ENCODE measurements at places on chromosomes 5 and 9.

- DNase-seq, result no peak
Measured at GRCh38 chr9:116817762-116818161, 130.7 kb downstream of the TRIM32 start.

DNA sequence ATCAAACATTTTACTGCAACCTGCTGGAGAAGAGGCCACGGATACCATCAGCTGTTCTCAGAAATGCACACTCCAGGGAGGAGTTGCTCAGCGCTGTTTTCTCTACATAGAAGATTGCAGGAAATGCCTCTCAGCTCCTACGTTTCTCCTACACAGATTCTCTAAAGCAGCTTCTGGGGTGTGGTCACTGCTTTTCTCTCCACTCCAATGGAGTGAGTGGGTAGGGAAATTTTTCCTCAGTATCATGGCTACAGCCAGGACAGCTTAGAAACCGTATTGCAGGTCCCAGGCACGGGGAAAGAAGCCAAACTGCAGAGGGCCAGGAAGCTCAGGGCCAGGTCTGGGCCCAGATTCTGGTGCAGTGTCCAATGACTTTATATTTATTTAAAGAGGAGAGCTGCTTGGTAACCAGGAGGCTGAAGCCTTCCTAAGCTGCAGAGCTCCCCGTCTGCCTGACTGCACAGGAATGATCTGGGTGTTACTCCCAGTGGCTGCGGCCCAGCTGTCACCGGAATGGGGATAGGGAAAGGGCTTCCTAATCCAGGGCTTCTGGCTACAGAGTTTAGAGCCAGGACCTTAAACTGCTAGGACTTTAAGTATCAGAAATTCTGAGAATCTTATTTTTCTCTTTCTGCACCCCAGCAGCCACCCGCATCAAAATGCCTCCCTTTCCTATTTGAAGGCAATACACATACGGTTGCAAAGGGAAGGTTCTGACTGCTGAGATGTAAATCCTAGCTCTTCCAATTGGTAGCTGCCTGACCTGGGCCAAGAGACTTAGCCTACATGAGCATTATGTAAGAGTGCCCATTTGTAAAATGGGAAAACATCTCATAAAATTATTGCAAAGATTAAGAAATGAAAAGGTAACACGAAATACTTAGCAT is 1.4 kb upstream of the SPTAN1 start:
- no peak for DNase-seq

DNA sequence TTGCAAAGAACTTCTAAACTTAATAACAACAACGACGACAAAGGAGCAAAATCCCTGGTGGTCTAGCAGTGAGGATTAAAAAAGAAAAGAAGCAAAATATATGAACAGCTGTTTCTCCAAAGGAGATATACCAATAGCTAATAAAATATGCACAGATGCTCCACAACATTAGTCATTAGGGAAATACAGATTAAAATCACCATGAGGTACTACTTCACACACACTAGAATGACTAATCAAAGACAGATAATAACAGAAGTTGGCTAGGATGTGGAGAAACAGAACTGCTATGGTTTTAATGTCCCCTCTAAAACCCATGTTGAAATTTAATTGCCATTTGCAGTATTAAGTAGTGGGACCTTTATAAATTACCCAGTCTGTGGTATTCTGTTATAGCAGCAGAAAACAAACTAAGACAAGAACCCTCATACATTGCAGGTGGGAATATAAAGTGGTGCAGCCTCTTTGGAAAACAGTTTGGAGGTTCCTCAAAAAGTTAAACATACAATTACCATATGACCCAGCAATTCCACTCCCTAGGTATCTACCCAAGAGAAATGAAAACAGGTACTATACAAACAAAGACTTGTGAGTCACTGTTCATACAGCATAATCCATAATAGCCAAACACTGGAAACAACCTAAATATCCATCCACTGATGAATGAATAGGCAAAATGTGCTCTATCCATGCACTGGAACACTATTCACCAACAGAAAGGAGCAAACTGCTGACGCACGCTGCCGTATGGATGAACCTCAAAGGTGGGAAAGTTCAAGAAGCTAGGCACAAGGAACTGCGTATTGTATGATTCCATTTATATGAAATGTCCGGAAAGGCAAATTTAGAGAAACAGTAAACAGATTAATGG is 11.4 kb upstream of the DUSP1 start:
- DNase-seq, result no peak

DNA sequence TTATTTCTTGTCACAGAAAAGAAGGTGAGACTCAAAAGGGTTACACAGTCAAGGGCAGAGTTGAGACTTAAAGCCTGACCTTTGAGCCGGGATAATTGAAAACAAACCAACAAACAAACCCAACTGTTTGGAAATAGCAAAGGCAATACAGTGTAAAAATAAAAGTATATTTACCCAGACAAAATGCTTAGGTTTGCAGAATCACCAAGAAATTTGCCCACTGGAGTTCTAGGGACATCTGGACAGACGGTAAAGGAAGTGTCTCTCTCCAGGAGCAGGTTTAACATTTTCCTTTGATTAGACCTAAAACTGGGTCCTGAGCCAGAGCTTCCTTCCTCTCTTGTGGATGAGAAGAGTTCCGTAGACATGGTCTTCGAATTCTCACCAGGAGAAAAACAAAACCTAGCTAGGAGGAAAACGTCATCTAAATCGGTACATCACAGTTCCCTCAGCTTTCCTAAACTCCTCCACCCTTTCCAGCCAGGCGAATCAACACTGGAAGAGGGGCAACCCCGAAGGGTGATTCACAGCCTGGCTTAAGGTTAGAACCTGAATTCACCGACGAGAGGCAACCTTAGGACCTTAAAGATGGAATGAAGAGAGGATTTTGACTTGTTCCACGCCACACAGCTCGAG is 673 bp downstream of the CDC25C start:
- no peak for DNase-seq

DNA sequence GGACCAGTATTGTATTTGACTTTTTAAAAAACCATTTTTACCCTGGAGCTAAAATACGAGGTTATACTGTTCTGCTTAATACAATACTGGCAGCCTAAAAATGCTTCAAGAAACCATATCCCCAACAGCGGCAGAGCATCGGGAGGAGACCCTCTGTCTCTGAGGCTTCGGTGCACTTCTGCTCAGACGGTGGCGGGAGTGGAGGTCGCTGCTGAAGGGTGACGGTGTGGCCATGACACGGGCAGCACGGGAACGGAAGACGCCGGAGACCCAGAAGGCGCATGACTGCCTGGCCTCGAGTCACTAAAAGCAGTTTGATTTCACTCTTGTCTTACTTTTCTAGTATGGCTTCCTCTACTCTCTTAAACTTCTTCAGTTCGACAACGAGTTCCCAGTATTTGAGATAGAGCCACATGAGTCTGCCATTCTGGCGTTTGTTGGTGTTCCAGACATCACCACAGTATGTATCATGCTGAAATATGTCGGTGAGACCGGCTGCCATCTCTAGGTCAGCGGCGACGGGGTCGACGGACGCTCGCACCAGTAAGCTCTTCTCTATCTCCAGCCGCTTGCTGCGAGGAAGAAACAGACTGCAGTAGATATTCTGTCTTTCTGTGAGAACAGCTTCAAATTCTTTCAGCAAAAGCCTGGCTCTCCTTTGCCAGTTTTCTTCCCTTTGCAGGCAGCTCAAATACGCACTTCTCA is 12.8 kb downstream of the CCDC127 start:
- DNase-seq, result no peak

DNA sequence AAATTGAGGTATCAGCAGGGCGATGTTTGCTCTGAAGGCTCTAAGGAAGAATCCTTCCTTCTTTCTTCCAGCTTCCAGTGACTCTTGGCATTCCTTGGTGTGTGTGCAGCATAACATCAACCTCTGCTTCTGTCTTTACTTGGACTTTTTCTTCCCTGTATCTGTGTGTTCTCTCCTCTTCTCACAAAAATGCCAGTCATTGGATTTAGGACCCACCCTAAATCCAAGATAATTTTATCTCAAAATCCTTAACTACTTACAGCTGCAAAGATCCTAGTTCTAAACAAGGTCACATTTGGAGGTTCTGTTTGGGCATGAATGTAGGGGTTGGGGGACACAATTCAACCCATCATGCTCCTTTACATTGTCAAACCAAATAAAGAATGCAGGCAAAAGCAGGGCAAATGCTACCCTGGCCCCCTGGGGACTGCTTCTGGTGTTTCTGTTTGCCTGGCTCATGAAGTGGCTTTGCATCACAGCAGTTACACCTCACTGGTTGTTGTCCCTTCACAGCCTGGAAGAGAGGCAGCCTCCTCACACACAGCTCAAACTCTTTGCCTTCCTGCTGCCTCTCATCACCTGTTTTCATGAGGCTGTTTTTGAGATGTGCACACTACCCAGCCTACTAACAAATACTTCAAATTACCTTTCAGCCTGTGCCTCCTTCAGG is 64.8 kb upstream of the PLCXD3 start:
- no peak for DNase-seq

DNA sequence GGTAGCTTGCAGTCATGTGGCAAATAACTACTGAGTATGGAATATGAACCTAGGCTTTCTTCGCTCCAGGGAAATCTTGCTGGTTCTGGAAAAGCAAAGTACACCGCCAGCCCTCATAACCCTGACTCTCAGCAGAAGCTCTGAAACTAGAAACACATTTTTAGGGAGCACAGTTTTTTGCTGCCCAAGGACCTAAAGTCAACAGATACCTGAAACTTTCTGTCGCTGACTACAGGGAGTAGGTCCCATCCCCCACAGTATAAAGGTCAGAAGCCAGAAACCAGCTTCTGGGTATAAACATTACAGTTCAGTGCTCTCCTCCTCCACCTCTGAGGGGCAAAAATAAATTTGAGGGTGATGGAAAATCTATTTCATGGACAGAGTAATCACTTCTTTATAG is 3.0 kb downstream of the ATOX1 start:
- DNase-seq, result no peak

- DNase-seq, result no peak
Measured at GRCh38 chr5:115578657-115579056, 23.6 kb downstream of the TICAM2 start.

DNA sequence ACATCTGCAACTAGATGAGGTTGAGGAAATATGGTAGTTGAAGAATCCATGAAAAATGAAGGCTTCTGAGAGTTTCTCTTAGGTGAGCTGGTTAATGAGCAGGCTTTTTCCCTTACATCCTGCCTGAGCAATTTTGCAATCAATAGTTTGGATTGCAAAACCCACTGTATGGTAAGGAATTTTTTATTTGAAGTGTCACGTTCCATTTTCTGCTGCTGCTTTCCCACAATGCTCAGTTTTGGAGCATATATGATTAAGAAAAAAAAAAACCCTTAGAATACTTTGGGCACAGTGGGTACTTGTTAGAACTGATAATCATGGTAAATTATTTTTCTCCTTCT is 144.2 kb downstream of the PCSK1 start:
- DNase-seq, result no peak

GRCh38 chr9:17726298-17726697 is 147.4 kb downstream of the SH3GL2 start:
- no peak for DNase-seq

Measured in stimulated activated CD4-positive, alpha-beta T cell treated with anti-CD3 and anti-CD28 coated beads, Interleukin-2, amount 100 ng/mL, for 48 hours (primary cell).